ENCODE measurements at places on chromosomes 3 and 15. TPM values are rescaled to one million over a fixed set of nuclear protein-coding genes. Genes with fewer than 3 reads are reported as not detected.

GRCh38 chr15:42155546-42156242, 742 bp downstream of the PLA2G4F start:
- H3K4me3 ChIP-seq, result no peak overlapping the region
- H3K4me1 ChIP-seq, result no peaks in the 10 kb centered on the region
- no peaks in the 10 kb centered on the region for H3K27me3 ChIP-seq
- DNase-seq, result no peak
- H3K27ac ChIP-seq, result no peak overlapping the region

DNA sequence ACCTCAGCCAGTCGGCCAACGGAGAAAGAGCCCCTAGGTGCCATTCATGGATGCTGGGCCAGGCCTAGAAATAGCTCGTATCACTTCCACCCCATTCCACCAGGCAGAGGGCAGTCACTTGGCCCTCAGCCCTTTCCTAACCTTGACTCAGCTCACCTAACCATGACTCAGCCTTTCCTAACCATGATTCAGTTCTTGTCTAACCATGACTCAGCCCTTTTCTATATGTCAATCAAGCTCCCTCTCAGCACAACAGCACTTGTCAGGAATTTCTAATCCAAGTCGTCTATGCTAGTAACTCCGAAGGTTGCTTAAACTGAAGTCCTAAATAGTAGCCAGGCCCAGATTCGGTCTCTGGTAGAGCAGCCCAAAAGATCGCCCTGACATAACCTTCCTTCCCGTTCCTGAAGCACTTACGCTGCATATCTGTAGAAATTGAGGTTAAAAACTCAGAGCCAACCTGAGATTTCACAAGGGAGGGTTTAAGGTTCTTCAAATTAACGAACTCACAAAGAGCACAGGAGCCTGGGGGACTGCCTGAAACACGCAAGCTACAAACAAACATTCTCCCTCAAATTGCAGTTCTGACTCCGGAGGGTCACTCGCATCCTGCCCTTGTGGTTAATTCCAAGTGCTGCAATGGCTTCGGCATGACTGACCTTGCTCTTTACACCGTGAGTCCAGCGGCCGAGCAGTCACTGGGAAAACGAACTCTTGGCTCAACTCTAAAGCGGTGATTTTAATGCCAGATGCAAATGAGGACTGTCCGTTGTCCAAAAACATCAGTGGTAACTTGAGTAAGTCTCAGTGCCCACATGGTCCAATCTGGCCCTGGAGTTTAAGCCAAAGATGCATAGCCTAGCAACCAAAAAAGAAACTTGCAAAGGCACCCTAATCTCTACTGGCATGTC, 99.9 kb downstream of the ADAMTS17 start:
- H3K27ac ChIP-seq, result no peak overlapping the region
- no peaks in the 10 kb centered on the region for H3K27me3 ChIP-seq
- no peak overlapping the region for H3K4me3 ChIP-seq
- H3K4me1 ChIP-seq, result no peaks in the 10 kb centered on the region
- H3K36me3 ChIP-seq, result no peaks in the 10 kb centered on the region

- H3K36me3 ChIP-seq, result no peaks in the 10 kb centered on the region
- H3K27ac ChIP-seq, result no peak overlapping the region
- DNase-seq, result no peak
- H3K4me1 ChIP-seq, result no peaks in the 10 kb centered on the region
- H3K27me3 ChIP-seq, result no peaks in the 10 kb centered on the region
- no peak overlapping the region for H3K4me3 ChIP-seq
Observed at GRCh38 chr15:49844390-49844789, 223.5 kb downstream of the DTWD1 start.

DNA sequence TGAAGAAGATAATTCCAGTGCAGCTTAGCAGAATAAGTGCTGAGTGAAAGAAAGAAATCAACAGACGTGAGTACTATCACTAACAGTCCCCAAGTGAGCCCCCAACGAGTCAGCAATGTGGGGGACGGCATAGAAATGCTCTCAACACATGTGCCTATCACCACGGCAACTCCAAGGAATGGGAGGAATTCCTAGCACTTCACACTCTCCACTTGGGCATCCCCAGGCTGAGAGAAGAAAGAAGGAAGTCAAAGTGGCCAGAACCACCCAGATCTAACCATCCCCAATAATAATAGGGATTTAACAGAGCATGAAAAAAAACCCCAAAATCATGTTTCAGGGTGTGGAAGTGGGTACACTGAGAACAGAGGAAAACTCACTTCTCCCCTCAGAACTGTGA, 29.3 kb upstream of the CPNE4 start:
- no peak overlapping the region for H3K27ac ChIP-seq
- H3K27me3 ChIP-seq, result peaks cover 5% of the 10 kb centered on the region
- no peak for DNase-seq

DNA sequence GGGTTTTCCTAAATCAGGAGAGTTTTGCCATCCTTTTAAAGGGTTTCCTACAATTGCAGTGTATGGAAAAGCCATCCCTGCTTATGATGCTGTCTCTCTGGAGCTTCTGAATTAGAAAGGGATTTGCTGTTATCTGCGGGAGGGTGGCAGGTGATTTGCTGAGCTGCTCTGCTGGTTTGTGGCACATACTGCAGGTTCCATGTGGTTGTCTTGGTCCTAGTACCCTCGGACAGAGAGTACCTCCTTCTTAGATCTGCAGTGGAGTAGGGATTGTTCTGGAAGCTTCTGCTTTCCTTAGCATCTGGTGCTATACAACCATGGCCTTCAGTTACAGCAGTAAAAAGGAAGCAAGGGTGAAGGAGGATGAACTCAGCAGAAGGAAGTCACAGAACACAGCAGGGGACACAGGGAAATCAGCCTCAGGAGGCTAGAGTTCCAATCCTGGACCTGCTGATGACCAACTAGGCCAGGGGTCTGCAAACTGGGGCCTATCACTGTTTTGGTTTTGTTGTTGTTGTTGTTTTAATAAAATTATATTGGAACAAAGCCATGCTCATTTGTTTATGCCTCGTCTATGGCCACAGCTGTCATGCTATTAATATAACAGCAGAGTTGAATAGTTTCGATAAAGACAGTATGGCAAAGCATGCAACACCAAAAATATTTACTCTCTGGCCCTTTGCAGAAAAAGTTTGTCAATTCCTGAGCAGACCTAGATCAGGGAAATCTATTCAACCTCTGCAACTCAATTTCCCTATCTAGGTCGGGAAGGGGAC, 39.5 kb downstream of the STARD5 start:
- H3K4me3 ChIP-seq, result peak overlapping the region; percentile 19
- DNase-seq, result no peak
- peaks cover 30% of the 10 kb centered on the region for H3K36me3 ChIP-seq
- H3K4me1 ChIP-seq, result peaks cover 84% of the 10 kb centered on the region

DNA sequence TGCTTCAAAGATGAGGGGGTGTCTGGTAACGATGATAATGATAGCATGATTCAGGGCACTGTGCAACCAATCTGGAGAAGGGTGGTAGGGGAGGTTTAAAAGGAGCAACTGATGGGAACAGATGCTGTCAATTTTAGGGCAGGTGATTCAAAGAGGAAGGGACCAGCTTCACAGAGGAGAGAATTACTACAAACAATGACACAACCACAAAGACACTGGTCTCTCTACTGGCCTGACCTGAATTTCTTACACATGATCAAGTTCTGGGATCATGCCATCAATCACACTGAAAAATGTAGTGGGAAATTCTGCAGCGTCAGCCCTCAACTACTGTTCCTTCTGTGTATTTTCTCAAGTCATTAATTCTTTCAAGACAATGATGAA, 2.6 kb upstream of the CDV3 start:
- H3K4me1 ChIP-seq, result peaks cover 23% of the 10 kb centered on the region
- H3K36me3 ChIP-seq, result peaks cover 15% of the 10 kb centered on the region
- H3K27me3 ChIP-seq, result no peaks in the 10 kb centered on the region
- no peak overlapping the region for H3K4me3 ChIP-seq
- no peak overlapping the region for H3K27ac ChIP-seq

- no peaks in the 10 kb centered on the region for H3K27me3 ChIP-seq
- H3K4me3 ChIP-seq, result no peak overlapping the region
- no peak overlapping the region for H3K27ac ChIP-seq
- no peak for DNase-seq
- no peaks in the 10 kb centered on the region for H3K4me1 ChIP-seq
Observed at GRCh38 chr3:121951291-121951919, 57.2 kb downstream of the SLC15A2 start.

- no peak overlapping the region for H3K4me3 ChIP-seq
- no peak overlapping the region for H3K27ac ChIP-seq
- no peaks in the 10 kb centered on the region for H3K27me3 ChIP-seq
- H3K36me3 ChIP-seq, result no peaks in the 10 kb centered on the region
Observed at GRCh38 chr15:77981281-77982126, 96.0 kb downstream of the TBC1D2B start.

- peaks cover 15% of the 10 kb centered on the region for H3K4me1 ChIP-seq
- H3K27me3 ChIP-seq, result no peaks in the 10 kb centered on the region
- no peak overlapping the region for H3K27ac ChIP-seq
- DNase-seq, result no peak
- H3K4me3 ChIP-seq, result no peak overlapping the region
Observed at GRCh38 chr3:46914849-46915248, 37.3 kb downstream of the PTH1R start.

GRCh38 chr15:65655457-65655856, 33.7 kb downstream of the SLC24A1 start:
- no peaks in the 10 kb centered on the region for H3K4me1 ChIP-seq
- H3K4me3 ChIP-seq, result no peak overlapping the region
- no peak overlapping the region for H3K27ac ChIP-seq
- no peaks in the 10 kb centered on the region for H3K27me3 ChIP-seq
- no peak for DNase-seq

DNA sequence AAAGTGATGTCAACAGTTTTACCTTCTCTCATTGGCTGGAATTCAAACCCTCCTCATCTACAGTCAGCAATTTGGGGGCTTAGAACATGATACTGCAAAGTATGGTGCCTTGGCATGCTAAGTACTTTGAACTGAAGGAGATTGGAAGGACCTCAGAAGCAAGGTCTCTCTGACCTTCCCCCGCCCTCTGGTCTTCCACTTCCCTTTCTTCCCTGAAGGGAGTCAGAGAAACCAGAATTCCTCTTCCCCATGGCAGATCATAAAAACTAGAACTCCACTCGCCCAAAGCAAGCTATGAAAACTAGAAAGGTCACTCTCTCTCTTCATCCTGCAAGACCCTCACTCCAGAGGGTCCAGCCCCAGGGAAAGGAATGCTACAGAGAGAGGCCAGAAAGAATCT, 64.2 kb downstream of the CD200R1L start:
- H3K4me3 ChIP-seq, result no peak overlapping the region
- H3K36me3 ChIP-seq, result no peaks in the 10 kb centered on the region

GRCh38 chr15:84648539-84648938, 5.5 kb downstream of the WDR73 start:
- peaks cover 27% of the 10 kb centered on the region for H3K4me1 ChIP-seq
- H3K27me3 ChIP-seq, result no peaks in the 10 kb centered on the region
- H3K36me3 ChIP-seq, result peaks cover 34% of the 10 kb centered on the region
- peak overlapping the region; percentile 33 for H3K27ac ChIP-seq

DNA sequence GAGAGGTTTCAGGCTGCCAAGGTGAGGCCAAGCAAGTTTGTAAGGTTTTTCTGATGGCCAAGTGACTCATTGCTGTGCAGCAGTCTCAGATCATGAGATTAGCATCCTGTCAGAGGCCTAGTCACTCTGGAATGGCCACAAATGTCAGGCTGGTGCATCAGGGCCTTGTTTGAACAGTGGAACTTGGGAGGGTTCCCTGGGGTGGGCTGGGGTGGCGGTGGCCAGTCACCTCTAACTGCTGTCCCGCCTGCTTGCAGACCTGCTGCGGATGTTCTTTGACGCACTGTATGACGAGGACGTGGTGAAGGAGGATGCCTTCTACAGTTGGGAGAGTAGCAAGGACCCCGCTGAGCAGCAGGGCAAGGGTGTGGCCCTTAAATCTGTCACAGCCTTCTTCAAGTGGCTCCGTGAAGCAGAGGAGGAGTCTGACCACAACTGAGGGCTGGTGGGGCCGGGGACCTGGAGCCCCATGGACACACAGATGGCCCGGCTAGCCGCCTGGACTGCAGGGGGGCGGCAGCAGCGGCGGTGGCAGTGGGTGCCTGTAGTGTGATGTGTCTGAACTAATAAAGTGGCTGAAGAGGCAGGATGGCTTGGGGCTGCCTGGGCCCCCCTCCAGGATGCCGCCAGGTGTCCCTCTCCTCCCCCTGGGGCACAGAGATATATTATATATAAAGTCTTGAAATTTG, 2.8 kb upstream of the FAM131A start:
- H3K4me3 ChIP-seq, result no peak overlapping the region
- no peaks in the 10 kb centered on the region for H3K27me3 ChIP-seq
- peak overlapping the region; percentile 81 for H3K27ac ChIP-seq
- peak; percentile 59 for DNase-seq

- peaks cover 2% of the 10 kb centered on the region for H3K36me3 ChIP-seq
- no peak overlapping the region for H3K27ac ChIP-seq
- no peaks in the 10 kb centered on the region for H3K4me1 ChIP-seq
- no peak overlapping the region for H3K4me3 ChIP-seq
- H3K27me3 ChIP-seq, result no peaks in the 10 kb centered on the region
Observed at GRCh38 chr15:51775967-51776816, 24.8 kb downstream of the TMOD2 start.

DNA sequence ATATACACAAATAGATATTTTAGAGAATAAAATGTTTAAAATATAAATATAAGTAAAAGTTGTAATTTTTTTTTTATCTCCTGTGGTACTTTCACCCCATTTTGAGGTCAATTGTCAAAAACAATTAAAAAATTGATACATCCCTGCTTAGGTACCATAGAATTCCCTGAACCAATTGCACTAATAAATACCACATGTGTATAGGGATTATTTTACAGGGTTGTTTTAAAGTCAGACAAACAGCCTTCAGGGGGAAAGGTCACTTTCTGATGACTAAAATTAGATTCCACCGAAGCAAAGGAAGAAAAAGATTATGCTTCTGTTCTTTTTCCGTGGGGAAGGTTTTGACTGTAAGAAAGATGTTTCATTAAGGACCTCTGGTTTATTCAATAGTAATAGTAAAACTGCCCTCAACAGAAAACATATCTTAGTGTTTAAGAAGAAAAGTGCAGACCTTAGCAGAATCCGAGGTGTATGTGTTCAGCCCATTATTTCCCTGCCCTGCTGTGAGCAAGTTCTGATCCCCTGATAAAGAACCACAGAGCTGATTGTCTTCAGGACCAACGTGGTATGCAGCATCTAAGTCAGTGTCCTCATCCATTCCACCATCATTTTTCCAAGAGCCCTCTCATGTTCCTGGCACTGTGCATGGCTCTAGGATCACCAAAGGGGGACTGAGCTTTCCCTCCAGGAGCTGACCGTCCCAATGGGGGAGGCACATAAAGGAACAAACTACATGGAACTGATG, 132.9 kb upstream of the IL12A start:
- peaks cover 2% of the 10 kb centered on the region for H3K4me1 ChIP-seq
- peaks cover 30% of the 10 kb centered on the region for H3K27me3 ChIP-seq
- H3K36me3 ChIP-seq, result no peaks in the 10 kb centered on the region
- H3K4me3 ChIP-seq, result no peak overlapping the region

Gene SPG11
- total RNA-seq, result 83.2 TPM

Gene STRIT1
- not detected for total RNA-seq

Gene SPINT1
- 4.7 TPM for total RNA-seq

Measured in activated naive CD4-positive, alpha-beta T cell treated with anti-CD3 and anti-CD28 coated beads for 36 hours (primary cell).